ENCODE measurements at places on chromosomes 1 and 21. TPM values are rescaled to one million over a fixed set of nuclear protein-coding genes. Genes with fewer than 3 reads are reported as not detected.

Gene GBP7
- total RNA-seq = not detected

Gene PSMA5
- 125 TPM for total RNA-seq

Gene FMOD
- total RNA-seq = 0.11 TPM

Gene SYCP1
- total RNA-seq = not detected

Gene GPR161
- total RNA-seq = 36.5 TPM

Gene TFF2
- total RNA-seq = not detected

Gene CFAP57
- 0.88 TPM for total RNA-seq
